Urinary bladder (tissue), 4 donors: ENCODE measurements at places on chromosomes 7 and 10. TPM values are rescaled to one million over a fixed set of nuclear protein-coding genes. Genes with fewer than 3 reads are reported as not detected.

Gene ZNF853
- 13.2 TPM for polyA plus RNA-seq

Gene KIF11
- 0.82 TPM for polyA plus RNA-seq

Gene C10orf71
- not detected for polyA plus RNA-seq

Gene ADCY1
- 1.2 TPM for polyA plus RNA-seq

Gene GJD4
- polyA plus RNA-seq = not detected

DNA sequence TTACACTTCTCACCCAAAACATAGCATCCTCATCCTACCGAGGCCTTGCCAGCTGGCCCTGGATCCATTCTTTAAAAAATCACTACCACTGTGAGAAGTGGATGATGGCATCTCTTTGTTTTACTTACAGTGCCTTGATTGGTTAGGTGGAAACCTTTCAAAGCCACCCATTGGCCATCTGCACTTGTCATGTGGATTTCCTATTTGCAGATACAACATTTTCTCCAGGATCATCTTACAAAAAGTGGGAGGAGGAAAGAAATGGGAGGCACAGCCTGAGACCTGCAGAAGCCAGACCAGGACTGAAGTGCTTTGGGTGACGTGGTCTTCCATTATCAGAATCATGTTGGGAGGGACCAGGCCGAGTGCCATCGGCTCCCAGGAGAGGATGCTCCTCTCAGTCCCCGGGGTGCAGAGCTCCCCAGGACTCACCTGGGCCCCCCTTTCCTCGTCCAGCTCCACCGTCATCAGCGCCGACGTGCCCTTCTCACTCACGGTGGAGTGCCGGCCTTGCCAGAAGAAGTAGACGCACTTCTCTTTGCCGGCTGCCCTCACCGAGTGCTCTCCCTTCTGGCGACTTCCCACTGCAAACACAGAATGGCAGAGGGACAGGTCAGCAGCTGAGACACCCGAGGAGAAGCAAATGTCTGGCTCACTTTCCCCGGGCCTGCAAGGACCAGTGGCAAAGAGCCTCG is 161.2 kb downstream of the SVIL start:
- DNase-seq = no peak

- DNase-seq = no peak
Observed at GRCh38 chr10:71393841-71394475, 2.8 kb upstream of the CDH23 start.

DNA sequence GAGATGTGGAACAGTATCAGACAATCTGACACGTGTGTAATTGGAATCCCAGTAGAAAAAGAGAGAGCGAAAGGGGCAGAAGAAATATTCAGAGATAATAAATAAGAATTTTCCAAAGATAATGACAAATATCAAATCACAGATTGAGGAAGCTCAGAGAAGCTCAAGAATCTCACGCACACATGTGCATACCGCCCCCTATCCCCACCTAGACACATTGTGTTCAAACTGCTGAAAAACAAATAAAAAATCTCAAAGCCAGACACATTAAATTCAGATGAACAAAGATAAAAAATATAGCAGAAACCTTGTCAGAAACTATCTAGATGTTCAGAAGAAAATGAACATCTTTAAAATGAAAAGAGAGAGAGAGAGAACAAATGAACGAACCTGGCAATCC is 17.2 kb downstream of the SFR1 start:
- DNase-seq = no peak

DNA sequence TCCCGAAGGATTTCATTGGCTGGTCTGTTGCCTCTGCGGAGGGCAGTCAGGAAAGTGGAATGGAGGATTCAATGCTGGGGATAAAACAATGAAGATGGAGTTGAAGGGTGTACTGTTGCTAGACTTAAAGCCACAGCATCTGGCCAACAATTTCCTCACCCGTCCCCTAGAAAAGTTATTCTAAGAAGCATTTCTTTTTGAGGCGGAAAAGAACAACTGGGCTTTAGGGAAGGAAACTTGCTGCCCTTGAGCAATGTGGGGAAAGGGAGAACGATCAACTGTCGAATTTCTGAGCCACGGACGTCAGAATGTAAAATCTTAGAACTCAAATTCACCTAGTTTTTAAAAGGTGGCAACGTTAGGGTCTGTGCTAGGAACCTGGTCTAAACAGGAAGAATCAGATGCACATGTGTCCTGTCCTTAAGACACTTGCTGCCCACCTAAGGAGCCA is 664 bp downstream of the FMC1 start:
- DNase-seq = peak; percentile 23

DNA sequence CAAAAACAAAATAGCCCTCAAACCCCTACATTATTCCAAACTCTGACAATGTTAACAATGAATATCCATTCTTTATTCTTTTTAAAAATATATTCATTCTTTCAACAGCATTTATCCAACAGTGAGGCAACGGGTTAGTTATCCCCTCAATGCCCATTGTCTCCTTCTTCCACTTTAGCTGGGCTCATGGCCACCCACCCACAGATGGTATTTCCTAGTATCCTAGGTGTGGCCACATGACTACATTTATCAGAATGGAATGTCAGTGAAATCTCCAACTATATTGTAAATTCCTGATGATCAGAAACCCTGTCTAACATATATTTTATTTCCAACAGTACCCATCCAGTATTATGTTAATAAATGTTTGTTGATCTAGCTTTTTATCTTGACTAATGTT is 13.6 kb downstream of the HOXA1 start:
- DNase-seq = no peak

GRCh38 chr10:103732339-103733044 is 122.9 kb downstream of the SH3PXD2A start:
- DNase-seq = no peak

DNA sequence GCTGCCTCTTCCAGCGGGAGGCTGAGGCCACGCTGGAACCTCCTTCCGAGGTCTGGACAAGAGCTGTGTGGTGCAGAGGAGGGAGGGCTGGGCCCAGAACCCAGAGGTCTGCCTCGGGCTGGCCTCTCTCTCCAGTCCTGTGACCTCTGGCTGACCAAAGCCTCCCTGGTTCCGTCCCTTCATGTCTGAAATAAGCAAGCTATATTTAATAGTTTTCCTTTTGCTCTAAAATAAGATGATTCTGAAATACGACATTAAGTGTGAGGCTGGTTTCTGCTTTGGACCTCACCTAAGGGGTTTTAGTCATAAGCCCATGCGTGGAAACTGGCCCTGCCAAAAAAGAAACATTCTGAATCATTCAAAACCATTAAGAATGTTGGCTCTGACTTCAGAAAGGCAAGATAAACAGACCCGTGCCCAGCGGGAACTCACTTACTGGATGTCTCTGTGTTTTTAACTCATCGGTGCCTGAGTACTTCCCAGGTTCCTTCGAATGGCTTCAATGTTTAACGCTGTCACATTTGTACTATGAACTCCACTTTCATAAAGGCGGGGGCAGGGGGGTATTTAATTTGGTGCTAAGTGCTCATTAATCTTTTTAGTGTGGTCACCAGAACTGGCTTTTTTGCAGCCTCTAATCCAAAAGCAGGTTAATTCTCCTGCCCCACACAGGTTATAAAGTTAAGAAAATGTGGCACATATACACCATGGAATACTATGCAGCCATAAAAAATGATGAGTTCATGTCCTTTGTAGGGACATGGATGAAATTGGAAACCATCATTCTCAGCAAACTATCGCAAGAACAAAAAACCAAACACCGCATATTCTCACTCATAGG is 157.5 kb upstream of the KLF14 start:
- no peak for DNase-seq
